Activated T-helper 9 cell treated with anti-CD3 and anti-CD28 coated beads, Interleukin-2, amount 50 U/mL, for 16 hours (primary cell): ENCODE measurements at places on chromosomes 7 and 10.
A peak's percentile ranks its signal among the peaks of the same experiment; 100 is the strongest.

DNA sequence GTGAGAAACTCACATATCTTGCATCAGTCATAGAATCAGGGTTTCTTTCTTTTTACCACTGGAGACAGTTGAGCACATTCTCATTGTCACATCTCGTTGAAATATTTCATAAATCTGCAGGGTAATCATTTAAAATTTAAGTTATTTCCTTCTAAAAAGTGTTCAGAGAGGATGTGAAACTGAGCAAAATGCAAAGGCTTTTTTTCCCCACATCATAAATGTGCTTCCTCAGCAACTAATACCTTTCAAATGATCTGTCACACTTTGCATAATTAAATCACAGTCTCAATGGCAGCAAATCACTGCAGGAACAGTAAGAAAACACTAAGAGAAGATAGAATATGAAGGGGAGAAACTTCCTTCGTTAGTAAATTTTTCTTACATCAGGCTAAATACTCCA is 187.5 kb downstream of the EVX1 start:
- no peak for DNase-seq

DNA sequence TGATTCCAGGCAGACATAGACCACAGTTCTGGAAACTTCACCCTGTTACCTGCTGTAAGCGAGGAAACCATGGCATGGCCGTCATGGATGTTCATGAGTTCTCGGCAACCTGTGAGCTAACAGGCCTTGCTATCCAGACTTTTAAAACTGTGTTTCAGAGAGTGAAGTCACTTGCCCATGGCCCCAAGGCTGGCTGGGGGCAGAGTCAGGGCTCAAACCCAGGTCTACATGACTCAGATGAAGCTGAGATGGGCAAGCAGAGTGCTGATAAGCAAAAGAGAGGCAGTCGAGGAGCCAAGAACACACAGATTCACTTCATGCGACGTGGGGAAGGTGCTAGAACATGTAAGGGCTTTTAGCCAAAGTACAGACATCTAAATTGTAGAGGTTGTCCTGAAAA is 31.5 kb downstream of the C10orf53 start:
- no peak for DNase-seq

- DNase-seq, result no peak
Observed at GRCh38 chr10:127168261-127168660, 28.1 kb downstream of the INSYN2A start.

DNA sequence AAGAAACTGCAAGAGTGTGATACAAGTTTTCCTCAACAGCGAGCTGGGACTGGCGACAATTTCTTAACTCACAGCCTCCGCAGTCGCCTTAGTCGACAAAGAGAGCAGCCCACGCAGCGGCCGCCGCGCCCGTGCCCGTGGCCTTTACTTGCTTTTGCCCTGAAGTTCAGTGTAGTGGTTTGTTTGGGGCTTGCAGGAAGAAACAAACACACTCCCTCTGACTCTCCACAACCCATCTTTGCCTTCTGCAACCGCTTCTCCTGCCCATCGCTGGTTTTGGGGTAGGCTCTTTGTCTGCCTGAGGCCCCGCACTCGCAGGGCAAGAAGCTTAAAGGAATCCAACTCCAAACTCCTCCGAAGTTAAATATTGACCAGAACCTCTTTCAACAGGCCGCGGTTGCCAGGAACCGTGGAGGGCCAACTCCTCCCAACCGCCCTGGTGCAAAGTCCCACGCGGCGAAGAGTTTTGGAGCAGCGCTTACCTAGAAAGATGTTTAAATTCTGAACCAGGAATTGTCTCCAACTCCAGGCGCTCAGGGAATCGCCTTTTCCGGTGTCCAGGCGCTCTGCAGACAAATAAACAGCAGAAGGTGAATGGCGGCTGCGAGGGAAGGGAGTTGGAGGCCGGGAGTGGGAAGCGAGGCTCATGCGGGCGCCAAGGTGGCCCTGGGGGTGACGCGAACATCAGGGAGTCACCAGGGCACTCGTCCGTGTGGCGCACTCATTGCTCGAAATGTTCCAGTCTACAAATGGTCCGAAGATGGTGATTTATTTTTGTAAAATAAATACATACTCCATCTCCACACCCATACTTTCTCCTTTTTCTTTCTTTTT is 8.3 kb downstream of the HOXA4 start:
- DNase-seq, result no peak

DNA sequence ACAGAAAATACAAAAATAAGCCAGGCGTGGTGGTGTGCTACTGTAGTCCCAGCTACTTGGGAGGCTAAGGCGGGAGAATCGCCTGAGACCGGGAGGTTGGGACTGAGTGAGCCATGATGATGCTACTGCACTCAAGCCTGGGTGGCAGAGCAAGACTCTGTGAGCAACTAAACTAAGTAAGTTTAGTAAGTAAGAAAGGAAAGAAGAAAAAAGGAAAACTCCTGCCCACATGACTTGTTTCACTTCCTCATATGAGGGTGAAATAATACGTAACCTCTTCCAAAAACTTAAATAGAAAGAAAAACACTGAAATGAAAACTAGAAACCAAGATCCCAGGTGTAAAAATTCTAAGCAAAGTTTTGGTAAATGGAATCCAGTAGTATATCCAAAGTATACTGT is 79.6 kb downstream of the LARP4B start:
- DNase-seq, result no peak

GRCh38 chr10:122688293-122688989 is 11.2 kb downstream of the C10orf120 start:
- no peak for DNase-seq

- DNase-seq, result no peak
Observed at GRCh38 chr7:92767437-92767836, 68.9 kb downstream of the CDK6 start.

DNA sequence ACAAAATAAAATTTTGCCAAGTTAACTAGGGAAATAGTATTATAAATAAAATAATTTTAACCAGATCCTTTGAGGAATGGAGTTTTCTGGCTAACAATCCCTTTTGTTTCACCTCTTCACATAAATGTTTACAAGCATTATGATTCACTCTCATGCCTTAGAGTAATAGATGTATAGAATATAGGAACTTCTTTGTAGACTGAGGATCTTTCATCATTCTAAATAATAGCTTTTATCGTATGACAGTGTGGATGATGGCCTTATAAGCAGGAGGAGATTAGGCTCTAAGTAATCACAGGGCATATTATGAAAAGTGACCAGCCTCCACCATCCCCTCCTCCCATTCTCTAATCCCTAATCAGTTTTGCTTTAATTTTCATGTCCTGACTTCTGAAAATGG is 13.5 kb downstream of the ING3 start:
- no peak for DNase-seq

- no peak for DNase-seq
Observed at GRCh38 chr10:7529638-7530037, 118.8 kb upstream of the SFMBT2 start.

DNA sequence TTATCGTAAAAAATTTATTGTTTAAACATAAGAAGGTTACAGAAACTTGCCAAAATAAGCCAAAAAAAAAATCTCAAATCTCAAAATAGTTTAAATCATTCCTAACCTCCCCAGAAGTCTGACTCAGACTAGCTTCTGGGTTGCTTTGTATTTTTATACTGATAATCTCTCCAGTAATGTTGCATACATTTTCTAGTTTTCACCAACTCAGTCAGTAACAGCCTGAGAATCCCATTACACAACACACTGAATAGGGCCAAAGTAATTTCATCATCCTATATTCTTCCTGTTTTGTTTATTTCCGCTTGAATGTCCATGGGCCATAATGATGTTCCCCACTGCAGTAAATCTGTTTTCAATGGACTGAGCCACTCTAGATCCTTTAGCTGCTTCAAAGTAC is 478.5 kb downstream of the GPAM start:
- DNase-seq, result no peak

GRCh38 chr10:1137499-1138163 is 81.4 kb downstream of the WDR37 start:
- DNase-seq, result no peak

GRCh38 chr10:6175329-6176055 is 27.2 kb upstream of the PFKFB3 start:
- DNase-seq, result no peak

DNA sequence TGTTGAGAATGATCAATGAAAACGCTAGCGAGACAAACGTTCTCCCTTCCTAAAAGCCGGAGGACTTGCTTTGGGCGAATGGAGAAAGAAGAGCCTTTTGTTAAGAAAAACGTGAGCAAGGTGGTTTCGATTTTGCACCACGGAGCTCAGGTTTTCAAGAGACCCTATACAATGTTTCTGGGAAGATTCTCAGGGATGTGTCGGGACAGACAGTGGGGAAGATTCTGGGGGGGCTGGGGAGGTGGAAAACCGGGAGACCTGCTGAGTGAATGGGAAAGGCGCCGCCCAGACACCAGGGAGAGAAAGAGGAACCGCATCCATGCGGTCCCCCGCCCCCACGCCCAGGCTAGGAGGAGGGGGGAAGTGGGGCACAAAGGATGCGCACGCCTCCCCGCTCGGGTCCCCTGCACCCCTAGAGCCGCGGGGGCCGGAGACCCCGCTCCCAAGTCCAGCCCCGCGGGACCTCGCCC is 745 bp downstream of the YWHAG start:
- DNase-seq, result peak; percentile 46

GRCh38 chr7:6266699-6267098 is 5.7 kb downstream of the CYTH3 start:
- DNase-seq, result no peak

DNA sequence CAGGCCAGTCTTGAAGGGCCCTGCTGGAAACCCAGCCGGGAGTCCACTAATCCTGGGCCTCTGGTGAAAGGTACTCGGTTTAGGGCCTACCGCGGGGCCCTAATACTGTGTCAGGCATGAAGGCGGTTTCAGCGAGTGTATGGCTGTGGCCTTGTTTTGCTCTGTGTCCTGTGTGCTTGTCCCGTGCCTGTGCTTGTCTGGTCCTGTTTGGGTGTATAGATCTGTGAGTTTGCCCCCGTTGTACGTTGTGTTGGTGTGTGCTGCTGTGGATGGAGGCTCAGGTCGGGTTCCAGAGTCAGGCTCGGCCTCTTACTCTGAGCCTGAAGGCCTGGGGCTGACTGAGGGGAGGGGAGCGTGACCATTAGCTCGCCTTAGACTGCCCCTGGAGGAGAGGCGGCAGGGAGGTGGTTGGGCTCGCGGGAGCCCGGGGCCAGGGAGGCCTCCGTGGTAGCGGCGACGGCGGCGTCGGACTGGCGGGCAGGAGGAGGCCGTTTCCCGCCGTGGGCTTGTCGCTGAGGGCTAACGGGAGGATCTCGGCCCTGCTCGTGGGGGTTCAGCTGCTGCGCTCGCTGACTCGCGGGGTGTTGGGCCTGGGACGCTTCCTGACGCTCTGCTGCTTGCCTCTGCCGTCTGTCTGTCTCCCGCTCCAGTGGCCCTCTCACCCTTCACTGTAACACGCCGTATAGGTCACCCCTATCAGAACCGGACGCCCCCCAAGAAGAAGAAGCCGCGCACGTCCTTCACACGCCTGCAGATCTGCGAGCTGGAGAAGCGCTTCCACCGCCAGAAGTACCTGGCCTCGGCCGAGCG is 2.6 kb downstream of the TLX1 start:
- no peak for DNase-seq

GRCh38 chr7:10106609-10107008 is 867.1 kb upstream of the PHF14 start:
- DNase-seq, result no peak

DNA sequence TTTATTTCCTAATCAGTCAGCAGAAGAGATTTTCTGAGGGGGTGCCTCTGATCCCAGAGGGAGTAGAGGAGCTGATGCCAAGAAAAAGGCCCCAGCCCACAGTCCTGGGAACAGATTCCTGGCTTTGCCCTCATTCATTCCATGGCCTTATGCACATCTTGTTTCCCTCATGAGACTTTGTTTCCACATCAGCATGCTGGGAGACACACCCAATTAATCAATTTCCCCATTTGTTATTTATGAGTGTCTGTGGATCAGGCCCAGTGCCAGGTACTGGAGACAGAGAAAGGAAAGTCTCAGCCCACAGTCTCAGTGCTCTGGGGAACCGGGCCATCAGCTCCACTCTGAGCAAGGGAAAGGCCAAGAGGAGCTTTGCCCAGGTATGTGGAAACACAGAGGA is 496.2 kb upstream of the ZMIZ1 start:
- no peak for DNase-seq

DNA sequence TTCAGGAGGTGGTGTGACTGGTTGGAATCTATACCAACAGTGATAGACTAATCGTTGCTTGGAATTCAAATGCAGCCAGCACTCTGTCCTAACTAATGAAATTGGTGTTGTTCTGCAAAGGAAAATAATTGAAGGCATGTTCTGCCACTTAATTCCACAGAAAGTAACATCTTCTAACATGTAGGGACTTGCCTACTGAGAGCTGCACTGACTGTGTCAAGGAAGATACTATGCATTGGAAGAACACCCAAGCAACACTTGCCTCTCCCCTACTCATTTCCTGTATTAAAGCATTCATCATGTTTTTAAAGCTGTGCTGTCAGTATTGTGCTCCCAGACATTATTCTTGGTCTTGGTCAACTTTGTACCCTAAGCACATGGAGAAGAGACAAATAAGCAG is 2.7 kb upstream of the CYP3A7 start:
- DNase-seq, result no peak

DNA sequence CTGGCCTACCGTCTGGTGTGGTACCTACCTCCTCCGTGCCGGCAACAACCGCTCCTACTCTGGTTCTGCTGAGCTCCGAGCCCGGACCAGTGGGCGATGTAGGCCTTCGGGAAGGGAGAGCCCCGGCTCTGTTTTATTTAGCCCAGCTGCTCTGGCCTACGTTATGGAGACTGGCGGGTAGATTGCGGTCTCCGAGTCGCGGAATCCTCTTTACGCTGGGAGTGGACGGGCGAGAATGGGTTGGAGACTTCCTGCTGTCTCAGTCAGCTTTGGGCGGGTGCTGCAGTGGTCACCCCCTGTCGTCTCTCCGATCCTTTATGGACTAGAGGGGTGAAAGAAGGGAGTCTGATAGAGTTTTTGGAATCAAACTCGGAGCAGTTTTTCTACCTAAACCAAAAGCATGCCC is 406 bp downstream of the CBLL1 start:
- no peak for DNase-seq
